ENCODE measurements at places on chromosomes 5 and 9.

GRCh38 chr5:115772731-115773475 is 43.6 kb downstream of the CDO1 start:
- no peak for DNase-seq

GRCh38 chr5:72121780-72122445 is 14.6 kb downstream of the MAP1B start:
- no peak for DNase-seq

GRCh38 chr5:169011451-169011850 is 289.5 kb downstream of the SLIT3 start:
- no peak for DNase-seq

GRCh38 chr9:77005216-77005615 is 14.2 kb upstream of the FOXB2 start:
- no peak for DNase-seq

DNA sequence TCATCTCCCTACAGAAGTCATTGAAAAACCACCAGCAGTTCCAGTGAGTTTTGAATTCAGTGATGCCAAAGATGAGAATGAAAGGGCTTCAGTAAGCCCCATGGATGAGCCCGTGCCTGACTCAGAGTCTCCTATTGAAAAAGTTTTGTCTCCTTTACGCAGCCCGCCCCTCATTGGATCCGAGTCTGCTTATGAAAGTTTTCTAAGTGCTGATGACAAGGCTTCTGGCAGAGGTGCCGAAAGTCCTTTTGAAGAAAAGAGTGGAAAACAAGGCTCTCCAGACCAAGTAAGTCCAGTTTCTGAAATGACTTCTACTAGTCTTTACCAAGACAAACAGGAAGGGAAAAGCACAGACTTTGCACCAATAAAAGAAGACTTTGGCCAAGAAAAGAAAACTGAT is 90.1 kb downstream of the MAP1B start:
- no peak for DNase-seq

GRCh38 chr9:113624721-113625120 is 161.2 kb downstream of the RGS3 start:
- DNase-seq, result peak; percentile 93

DNA sequence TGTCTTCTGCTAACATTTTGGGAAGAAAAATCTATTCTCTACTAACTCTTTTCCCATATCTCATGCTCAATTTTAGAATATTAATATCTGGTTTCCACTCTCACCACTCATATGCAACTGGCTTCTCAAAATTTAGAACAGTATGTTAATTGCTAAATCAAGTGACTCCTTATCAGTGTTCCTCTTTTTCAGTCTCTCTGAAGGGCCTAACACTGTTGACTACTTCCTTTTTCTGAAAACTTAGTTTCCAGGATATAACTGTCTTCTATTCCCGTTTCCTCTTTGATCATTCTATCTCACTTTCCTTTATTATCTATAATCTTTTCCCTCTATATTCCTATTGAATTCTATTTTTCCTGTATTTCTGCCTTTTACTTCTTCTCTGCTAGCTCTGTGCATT is 1717.2 kb upstream of the C9orf72 start:
- DNase-seq, result no peak

DNA sequence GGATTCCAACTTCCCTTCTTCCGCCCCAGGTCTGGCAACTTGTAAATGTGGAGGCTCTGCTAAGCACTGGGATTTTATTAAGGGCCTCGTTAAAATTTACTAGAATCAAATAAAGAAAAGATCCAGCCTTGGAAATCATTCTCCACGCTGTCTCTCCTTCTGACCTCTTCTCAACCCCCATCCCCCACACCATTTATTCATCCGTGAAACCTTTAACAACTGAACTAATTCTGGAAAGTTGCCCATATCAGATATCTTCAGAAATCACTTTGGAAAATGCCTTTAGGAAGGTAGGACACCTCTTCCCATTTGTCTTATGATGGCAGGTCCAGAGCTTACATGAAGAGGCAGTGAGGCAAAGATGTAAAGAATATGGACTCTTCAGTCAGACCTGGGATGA is 288.5 kb downstream of the SLIT3 start:
- DNase-seq, result no peak

- DNase-seq, result peak; percentile 81
These were observed at the start of gene NSG2 for GRCh38 chr5:174045470-174046025. TSS of gene NSG2 (plus strand) at chr5:174045706. CDS start at chr5:174046756, 1,050 bp downstream.

DNA sequence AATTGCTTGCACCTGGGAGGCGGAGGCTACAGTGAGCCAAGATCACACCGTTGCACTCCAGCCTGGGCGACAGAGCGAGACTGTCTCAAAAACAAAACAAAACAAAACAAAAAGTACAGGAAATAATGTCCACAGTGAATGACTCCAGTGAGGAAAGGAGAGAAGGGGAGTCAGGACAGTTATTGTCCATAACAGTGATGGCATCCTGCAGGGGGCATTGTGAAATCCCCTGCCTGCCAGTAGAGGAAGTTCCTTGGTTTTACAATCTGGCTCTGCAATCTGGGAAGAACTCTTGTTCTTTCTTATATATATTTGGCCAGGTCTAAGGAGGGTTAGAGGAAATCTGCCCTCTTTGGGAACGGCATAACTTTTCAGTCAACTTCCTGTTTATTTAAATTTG is 8.2 kb downstream of the SH3GL2 start:
- DNase-seq, result no peak

DNA sequence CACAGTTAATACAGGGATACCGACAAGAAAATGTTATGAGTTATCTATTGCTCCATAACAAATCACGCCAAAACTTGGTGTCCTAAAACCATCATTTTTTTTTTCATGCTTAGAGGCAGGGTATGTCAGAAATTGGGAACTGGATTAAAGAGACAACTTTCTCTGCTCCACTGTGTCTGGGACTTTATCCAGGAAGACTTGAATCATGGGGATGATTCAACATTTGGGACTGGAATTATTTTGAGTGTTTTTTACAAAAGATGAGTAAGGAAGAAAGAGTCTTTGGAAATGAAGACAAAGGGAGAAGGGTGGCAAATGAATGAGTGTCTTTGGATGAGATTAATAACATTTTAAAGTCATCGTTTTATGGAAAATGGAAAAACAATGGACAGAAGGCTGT is 1883.7 kb upstream of the C9orf72 start:
- DNase-seq, result peak; percentile 45

All from ELR (cell line).